ENCODE measurements at places on chromosomes 5 and 9.
A peak's percentile ranks its signal among the peaks of the same experiment; 100 is the strongest.

DNA sequence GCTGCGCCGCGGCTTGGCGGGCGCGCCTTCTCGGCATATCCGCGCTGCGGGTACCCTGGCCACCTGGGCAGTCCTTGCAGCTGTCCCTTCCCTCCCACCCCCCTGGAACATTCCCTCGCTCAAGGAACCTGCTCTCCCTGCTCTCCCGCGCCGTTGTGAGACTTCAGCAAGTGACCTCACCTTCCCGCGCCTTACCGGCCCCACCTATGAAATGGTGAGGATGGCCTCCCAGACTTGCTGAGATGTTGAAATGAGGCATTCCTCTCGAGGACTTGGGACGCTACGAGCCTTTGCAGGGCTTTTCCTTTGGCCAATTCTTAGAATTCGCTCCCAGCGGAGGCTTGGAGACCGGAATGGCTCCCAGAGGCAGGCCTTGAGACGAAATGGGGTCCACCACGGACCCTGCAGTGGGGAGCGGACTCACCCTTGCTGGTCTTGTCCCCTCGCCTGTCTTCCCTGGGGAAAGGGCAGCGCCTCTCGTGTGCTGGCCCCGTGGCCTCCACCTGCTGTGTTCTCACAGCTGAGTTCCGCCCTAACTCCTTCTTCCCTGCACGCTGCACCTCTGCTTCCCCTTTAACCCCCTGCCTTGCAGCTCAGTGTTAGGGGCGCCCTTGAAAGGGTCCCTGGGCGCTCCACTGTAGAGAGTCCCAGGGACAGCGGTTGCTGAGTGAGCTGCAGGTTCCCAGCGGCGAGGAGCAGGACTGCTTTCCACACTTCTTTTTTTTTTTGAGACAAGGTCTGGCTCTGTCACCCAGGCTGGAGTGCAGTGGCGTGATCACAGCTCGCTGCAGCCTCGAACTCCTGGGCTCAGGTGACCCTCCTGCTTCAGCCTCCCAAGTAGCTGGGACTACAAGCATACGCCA lies 907 bp downstream of the HMCN2 start:
- no peak for DNase-seq

GRCh38 chr9:124795881-124796431 lies 19.0 kb downstream of the OLFML2A start:
- no peak for DNase-seq

- no peak for DNase-seq
Measured at GRCh38 chr5:173003360-173003759, 19.8 kb downstream of the ATP6V0E1 start.

DNA sequence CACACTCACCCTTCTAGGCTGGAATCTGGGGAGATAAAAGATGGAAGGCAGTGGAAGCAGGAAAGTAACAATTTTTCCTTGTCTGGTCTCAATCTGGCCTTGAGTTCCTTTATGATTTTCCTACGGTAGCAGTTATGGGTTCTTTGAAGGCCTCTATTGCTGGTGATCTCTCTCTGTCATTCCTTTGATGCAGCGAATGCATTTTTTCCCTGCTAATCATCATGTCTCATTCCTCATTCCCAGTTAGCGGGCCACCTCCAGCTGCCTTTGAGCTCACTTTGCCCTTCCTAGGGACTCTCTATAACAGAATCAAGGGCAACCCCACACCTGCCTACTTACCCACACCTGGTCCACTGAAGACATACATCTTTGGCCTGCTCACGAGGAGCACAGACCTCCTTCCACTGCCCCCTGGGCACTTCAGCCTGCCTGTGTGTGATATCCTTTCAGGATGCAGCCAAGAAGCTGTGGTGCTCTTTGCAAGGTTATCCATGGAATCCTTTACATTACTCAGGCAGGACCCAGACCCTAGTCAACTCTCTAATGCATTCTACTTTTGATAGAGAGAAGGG lies 191.7 kb downstream of the DRD1 start:
- no peak for DNase-seq

DNA sequence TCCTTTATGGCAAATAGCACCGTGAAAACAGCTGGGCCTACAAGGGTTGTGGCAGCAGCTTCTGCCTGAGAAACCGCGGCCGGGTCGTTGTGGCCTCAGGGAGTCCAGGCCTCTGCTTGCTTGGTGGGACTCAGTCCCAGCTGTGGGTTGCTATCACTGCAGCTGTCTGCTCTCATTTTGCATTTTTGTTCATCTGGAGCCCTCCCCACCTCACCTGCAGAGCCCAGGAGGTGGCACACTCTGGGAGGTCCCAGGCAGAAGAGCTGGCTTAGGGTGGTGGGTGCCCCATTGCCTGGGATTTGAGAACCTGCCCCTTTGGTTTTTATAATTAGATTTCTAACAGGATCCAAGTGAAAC lies 138.4 kb downstream of the GADD45G start:
- no peak for DNase-seq

GRCh38 chr5:179852993-179853547 lies 5.5 kb downstream of the MRNIP start:
- no peak for DNase-seq

- no peak for DNase-seq
Measured at GRCh38 chr9:10855847-10856246, 243.0 kb upstream of the PTPRD start.

DNA sequence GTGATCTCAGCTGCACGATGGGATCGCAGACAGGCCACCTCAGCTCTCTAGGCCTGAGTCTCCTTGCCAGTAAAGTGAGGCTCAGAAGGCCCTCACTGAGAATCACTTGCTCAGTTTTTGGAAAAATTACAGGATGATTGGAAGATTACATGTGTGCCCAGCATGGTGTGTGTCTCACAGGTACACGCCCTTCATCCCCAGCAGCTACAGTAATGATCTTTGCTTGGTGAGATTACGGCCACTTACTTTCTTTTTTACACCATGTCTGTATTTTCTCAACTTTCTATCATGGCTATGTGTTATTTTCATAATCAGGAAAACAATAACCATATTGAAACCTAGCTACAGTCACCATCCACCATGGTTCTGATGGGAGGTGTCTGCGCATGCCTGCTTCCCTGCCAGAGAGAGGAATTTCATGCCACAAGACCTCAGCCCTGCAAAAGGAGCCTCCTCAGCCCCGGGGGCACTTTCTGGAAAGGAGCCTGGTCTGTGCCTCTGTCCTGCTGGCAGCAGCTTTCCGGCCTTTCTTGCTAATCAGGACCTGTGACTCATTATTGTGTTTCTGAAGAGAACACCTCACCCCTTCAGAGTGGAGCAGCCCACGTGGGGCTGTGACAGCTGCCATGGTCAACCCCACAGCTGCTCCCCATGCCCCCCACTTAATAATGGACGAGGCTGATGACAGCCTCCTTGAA lies 64.2 kb upstream of the OLFM1 start:
- no peak for DNase-seq

- no peak for DNase-seq
Measured at GRCh38 chr5:160458806-160459800, 37.4 kb downstream of the PTTG1 start.

GRCh38 chr9:36037549-36038122 lies 923 bp downstream of the RECK start:
- DNase-seq = no peak

- no peak for DNase-seq
Measured at GRCh38 chr9:107480386-107480789, 9.2 kb downstream of the KLF4 start.

DNA sequence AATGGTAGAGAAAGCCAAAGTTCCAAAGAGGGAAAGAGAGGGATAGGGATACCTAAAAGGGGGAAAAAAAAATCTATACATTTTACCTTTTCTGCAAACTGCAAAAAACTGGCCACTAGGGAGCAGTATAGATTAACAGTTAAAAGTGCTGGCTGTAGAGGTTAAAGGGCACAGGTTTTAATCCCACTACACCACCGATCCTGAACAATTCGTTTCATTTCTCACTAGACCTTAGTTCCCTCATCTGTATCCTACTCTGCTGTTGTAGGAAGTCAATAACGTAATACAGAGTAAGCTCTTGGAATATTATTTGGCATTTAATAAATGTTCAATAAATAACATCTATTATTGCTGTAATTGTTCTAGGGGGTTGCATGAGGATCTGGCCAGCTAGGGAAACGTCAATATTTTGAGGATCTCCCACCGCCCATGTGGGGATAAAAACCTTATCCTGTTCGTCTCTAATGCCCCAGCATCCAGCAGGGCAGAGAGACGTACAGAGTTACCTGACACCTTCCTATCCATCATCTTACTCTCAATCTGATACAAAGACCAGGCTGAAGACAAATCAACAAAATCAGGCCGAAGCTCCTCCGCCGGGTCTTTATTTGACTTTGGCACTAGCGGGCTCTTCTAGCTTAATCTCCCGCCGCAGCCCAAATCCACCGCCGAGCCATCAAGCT lies 757 bp downstream of the CDC26 start:
- DNase-seq = peak; percentile 42

DNA sequence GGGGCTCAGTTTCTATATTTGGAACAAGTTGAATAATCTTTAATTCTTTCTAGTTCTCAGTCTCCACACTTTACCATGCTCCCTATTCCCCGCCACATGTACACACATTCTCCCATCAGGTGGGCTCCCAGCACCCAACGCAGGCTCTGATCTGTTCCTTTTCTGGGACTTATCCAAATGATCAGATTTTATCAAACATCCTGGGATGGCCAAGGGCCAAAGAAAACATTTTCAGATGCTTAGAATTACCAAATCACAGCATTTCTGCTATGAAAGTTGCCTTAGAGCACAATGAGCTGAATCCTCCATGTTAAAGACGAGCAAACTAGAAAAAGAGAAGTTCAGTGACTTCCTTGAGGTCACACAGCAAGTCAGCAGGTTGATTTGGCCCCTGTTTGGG lies 153.4 kb downstream of the SEC61B start:
- no peak for DNase-seq

GRCh38 chr5:151183456-151184245 lies 26.1 kb upstream of the ANXA6 start:
- no peak for DNase-seq

DNA sequence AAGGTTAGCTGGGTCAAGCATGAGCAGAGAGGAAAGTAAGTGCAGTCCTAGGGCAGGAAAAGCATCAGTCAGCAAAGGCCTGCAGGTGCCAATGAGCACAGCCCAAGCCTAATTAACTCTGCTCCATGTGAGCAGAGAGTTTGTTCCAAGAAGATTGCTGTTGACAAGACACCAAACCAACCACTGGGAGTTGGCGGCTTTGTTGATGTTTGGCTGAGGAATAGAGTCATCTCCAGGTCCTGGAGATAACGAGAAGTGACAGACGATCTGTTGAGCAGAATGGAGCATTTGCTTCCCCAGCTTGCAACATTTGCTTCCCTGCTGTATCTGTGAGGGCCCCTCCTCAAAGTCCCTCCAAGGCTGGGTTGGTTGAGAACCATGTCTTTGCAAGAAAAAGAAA lies 68.2 kb downstream of the FAM114A2 start:
- DNase-seq = no peak

DNA sequence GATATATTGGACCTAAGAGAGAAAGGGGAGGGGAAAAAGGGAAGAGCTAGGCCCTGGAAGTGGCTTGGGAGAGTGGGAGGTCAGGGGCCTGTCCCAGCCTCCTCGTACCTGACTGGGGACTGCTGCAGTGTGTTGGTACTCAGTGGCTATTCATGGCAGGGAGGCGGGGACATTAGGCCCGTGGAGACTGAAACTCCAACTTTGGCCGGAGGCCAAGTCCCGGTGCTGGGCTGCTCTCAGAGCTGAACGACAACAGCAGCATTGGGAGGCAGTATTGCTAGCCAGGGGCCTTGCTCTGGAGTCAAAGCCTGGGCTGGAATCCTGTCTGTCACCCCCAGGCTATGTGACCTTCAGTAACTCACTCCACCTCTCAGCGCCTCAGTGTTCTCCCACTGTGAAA lies 37.8 kb downstream of the NEURL1B start:
- DNase-seq = no peak

GRCh38 chr5:14218480-14218879 lies 75.3 kb downstream of the TRIO start:
- no peak for DNase-seq

DNA sequence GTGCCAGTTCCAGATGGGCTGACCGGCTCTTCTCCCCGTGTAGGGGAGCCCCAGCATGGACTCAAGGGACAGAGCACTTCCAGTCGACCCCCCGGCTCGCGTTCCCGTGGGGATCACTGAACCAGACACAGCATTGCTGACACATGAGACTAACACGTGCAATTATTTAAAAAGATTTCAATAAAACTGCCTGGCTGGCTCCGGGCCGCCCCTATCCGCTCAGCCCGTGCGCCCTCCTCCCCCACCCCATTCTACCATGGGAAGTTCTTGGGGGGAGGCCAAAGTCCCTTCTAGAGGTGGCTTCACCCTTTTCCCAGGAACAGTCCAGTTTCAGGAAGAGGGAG lies 4.7 kb downstream of the TESK1 start:
- no peak for DNase-seq

GRCh38 chr9:123960965-123961364 lies 31.0 kb upstream of the DENND1A start:
- DNase-seq = no peak

DNA sequence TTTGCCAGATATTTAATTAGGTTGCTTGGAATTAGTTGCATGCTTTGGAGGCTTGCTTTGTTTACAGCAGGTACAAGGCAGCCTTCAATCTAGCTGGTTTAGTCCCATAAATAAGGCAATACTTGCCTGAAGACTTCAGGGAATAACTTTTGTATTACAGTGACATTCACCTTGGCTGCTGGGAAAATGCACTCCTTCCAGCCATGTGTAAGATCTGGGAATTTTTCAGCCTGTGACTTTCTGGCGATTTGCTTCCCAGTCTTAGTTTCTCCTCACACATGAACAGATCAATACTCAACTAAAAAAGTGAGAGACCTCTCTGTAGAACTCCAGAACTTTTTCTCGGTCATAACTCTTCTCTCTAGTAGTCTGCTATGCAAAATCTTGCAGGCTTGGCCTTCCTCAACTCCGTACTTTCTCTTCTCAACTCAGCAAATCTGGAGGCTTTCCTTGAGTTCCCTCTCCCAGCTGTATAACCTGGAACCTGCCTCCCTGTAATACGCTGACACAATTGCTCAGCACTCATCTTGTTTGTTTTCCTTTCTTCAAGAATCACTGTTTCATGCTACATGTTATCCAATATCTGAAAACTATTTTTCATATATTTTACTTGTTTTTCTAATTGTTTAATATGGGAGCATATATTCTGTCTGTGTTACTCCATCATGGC lies 173.0 kb downstream of the MSX2 start:
- no peak for DNase-seq

DNA sequence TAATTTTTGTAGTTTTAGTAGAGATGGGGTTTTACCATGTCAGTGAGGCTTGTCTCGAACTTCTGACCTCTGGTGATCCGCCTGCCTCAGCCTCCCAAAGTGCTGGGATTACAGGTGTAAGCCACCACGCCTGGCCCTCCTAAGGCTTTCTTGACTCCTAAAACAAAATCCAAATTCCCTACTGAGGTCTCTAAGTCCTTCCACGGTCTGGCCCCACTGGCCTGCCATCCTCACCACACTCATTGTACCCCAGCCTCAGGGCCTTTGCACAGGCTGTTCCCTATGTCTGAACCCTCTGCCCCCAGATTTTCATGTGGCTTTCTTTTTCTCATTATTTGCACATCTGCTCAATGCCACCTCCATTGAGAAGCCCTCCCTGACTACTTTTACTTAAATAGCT lies 34.7 kb upstream of the MVB12B start:
- DNase-seq = no peak

DNA sequence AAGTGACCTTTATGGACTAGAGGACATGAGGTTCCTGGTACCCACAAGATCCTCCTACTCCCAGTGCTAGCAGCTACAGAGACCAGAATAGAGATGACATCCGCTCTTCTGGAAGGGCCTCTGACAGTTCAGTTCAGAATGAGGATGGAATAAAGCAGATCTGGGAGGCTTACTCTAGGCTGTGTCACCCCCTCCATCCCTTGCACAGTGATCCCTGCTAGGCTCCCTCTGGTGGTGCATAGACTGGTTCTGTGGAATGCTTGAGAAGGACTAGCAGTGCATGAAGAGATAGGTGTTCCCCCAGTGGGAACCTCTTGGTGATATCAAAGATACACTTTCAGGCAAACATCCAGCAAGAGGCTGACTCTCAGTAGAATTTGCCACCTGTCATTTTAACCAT lies 83.0 kb downstream of the NPR3 start:
- no peak for DNase-seq

Measured in nephron progenitor cell (in vitro differentiated cells).